Esophagus mucosa (tissue), 1 donor: ENCODE measurements at places on chromosomes 5 and 9. TPM values are rescaled to one million over a fixed set of nuclear protein-coding genes. Genes with fewer than 3 reads are reported as not detected.

GRCh38 chr5:71864730-71865601 is 145.9 kb downstream of the CARTPT start:
- ATAC-seq: peak; percentile 50

DNA sequence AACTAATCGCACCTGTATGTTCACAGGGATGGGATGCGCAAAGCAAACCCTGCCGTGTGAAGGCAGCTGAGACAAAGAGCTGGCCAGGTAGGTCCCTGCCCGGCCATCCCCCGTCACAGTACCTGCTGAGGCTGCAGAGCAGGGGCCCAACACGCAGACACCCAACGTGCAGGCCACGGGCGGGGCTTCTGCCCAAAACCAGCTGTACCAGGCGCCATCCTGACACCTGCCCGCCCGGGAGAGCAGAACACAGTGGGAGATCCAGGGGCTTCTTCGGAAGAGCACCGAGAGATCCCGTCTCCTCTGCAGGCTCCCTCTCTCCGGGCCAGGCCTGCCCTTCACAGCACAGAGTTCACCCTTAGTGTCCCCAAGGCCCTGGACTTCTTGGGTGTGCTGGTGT is 28.4 kb downstream of the ABO start:
- ATAC-seq: peak; percentile 6

DNA sequence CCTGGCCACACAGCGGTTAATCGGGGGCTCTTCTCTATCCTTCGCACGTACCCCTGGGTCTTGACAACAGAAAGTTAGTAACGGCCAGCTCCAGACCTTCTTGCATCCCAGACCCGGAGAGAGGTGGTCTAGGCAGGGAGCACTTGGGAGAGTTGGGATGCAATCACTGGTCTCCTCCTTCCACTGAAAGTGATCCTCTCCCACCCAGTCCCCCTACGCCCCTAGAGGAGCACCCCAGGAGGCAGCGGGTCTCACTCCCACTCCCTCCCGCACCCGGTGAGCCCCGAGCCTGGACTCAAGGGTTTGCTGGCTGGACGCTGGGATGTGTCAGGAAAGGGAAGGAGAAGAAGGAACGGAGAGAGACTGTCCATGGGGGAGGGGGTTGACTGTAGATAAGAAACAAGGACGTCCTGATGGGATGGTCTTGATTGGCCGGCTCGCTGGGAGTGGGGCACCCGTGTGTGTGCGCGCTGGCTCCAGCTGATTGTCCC is 2.0 kb downstream of the RORB start:
- peak; percentile 22 for ATAC-seq

GRCh38 chr5:33657176-33657575 is 216.4 kb downstream of the TARS1 start:
- no peak for ATAC-seq

GRCh38 chr9:104608336-104608735 is 2.9 kb upstream of the OR13C2 start:
- ATAC-seq: no peak

Gene ODF2
- 14.5 TPM for total RNA-seq
